Epithelial cell of proximal tubule (primary cell): ENCODE measurements at places on chromosomes 7 and 10. TPM values are rescaled to one million over a fixed set of nuclear protein-coding genes. Genes with fewer than 3 reads are reported as not detected.
A peak's percentile ranks its signal among the peaks of the same experiment; 100 is the strongest.

The PLXNA4 gene
- total RNA-seq = not detected in 2 replicates

The LIPN gene
- total RNA-seq = not detected in 2 replicates

The NOC3L gene
- total RNA-seq = 16.7 and 30.7 TPM in 2 replicates

The KIAA1549 gene
- 1.8 and 4.3 TPM in 2 replicates for total RNA-seq

- peak; percentile 76 for DNase-seq
Measured at GRCh38 chr7:36661135-36661840, 63.0 kb downstream of the AOAH start.

- DNase-seq = no peak
Measured at GRCh38 chr10:70863470-70864160, 24.8 kb downstream of the PCBD1 start.

DNA sequence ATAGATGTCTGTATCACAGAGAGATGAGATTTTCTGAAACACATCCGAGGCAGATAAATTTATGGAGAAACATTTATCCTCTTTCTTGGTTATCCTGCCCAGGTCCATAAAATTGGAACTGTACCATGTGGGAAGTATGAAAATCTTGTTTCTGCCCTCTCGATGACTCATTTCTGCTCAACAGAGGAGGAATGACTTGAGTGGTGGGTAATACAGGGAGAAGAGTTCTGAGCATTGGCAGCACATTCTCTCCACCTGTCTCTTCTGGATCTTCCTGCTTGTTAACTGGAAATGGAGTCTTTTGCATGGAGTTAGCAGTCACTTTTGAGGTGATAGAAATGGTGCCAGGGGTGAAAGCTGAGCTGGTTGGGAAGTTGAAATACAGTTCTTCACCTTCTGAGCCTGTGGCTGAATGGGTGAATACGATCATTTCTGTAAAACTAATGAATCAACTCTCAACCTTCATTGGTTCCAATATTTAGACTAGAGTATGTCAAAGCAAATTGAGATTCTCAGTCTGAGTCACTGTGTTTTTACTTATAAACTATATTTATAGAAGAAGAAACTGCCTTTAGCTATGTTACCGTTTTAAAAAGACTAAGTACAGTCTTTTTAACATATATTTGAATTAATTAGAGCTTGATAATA, 945.5 kb downstream of the SORCS3 start:
- DNase-seq = no peak
